Stimulated activated CD4-positive, alpha-beta T cell treated with anti-CD3 and anti-CD28 coated beads, Interleukin-2, amount 100 ng/mL, for 48 hours (primary cell): ENCODE measurements at places on chromosomes 16 and 17.

GRCh38 chr16:49463529-49463928 is 89.9 kb downstream of the C16orf78 start:
- peak; percentile 25 for DNase-seq

DNA sequence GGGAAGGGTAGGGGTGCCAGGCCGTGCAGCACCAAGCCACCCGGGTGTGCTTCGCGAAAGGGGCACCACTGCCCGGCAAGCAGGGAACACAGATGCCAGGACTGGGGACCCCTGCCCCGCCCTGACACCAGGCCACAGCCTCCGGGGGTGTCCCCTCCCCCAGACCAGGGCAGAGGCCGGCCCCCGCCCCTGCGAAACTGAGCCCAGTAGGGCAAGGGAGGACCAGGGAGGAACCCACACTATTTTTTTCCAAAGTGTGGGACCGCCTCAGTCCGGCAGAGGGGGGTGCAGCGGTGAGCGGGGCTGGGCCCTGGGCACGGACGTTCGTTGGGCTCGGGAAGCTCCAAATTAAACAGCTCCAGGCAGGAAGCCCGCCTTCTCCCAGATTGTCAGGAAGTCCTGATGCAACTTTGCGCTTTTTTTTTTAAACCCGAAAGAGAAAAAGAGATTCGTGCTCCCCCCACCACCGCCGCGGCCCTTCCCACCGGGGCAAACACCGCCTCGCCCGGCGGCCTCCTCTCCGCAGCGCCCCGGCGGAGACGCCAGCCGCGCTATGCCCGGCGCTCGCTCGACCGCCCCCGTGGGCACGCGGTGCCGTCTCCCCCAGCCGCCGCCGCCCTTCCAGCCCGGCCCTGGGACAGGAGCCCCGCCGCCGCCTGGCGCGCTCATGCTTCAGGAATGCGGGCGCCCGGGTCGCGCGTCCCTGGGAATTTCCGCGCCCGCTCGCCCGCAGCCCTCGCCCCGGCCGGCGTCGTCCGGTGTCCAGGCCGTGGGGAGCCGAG is 755 bp downstream of the PIEZO1 start:
- no peak for DNase-seq

GRCh38 chr16:81810361-81810760 is 31.3 kb downstream of the PLCG2 start:
- DNase-seq, result no peak

DNA sequence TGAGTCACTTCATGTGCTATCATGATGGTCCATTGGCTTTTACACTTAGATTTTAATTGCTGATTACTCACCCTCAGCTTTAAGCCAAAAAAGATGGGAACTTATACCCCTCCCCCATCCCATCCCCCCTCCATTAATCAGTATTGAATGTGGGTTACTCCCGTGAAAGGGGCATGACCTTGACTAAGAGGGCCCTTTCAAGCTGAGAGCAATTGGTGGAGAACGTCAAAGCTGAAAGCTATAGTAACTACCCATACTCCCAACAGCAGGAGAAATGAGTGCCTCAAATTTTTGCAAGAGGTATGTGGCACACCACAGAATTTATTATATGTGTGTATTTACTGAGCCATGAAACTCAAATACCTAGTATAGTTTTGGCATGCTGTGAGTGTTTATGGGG is 99.7 kb upstream of the CDH8 start:
- no peak for DNase-seq

DNA sequence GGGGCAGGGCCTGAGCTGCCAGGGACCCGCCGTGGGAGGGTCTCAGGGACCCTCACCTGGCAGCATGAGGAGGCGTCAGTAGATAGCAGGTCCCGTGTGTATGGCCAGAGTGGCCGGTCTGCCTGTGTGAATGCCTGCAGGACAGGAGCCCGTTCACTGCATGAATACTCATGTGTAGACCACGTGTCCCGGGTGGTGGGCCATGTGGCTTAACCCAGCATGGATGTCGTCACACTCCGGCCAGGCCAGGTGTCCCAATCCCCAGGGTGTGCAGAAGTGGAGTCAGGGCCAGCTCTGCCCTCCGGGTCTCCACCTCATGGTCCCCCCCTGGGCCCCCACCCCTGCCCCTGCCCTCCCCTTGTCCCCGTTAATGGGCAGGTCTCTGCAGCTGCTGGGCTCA is 53.7 kb downstream of the BAHCC1 start:
- no peak for DNase-seq

DNA sequence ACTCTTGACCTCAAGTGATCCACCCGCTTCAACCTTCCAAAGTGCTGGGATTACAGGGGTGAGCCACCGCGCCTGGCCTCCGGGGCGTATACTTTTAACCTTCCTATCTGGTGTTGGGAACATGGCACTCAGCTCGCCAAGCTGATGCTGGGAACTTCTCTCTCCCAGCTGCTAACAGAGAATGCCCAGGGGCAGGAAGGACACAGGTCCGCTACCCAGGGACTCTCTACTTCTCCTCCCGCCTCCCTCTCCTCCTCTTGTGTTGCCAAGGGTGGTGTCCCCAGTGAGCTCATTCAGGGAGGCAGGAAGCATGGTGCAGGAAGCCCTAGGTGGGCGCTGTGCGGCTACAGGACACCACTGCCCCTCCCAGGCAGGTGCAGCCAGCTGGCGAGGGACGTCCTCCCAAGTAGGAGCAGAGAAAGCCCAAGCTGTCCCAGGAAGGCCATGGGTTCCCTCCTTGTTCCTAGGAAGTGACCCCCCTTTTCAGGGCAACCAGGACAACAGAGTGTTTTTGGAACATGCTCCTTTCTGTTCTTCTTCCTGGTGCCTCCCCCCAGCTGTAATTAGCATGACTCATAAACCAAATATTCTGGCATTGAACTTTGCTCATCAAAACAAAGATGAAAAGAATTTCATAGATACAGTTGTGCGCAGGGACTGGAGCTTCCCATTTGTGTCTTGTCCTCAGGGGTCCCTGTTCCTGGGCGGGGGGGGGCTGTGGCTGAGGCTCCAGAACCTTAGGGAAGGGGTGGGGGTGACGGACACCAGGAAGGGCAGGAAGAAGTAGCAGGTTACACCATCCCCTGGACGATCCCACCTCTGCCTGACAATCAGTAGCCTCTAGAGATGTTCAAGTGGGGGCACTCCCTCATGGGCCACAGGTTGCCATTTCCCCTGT is 2.7 kb downstream of the C1QTNF1 start:
- DNase-seq, result no peak

GRCh38 chr17:4945176-4945943 is 3.0 kb downstream of the PFN1 start:
- DNase-seq, result peak; percentile 79

DNA sequence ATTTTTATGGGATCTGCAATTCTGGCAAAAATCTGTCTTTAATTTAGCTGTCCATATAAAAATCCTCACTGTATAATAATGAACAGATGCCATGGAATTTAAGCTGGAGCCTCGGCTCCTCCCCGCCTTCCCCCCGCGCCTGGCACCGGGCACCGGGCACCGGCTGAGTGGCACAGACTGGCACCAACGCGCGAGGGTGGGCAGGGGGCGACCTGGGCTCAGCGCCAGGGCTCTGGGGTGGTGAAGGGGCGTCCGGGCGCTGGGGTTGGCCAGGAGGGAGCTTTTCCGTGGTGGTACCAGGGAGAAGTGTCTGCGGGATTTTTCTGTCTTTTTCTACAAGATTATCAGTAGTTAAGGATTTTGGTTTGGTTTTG is 9.1 kb downstream of the NEUROD2 start:
- no peak for DNase-seq

- no peak for DNase-seq
These were observed 32.2 kb downstream of the CHP2 start for GRCh38 chr16:23786964-23787561.

GRCh38 chr17:80072410-80072809 is 29.0 kb upstream of the GAA start:
- DNase-seq, result no peak

DNA sequence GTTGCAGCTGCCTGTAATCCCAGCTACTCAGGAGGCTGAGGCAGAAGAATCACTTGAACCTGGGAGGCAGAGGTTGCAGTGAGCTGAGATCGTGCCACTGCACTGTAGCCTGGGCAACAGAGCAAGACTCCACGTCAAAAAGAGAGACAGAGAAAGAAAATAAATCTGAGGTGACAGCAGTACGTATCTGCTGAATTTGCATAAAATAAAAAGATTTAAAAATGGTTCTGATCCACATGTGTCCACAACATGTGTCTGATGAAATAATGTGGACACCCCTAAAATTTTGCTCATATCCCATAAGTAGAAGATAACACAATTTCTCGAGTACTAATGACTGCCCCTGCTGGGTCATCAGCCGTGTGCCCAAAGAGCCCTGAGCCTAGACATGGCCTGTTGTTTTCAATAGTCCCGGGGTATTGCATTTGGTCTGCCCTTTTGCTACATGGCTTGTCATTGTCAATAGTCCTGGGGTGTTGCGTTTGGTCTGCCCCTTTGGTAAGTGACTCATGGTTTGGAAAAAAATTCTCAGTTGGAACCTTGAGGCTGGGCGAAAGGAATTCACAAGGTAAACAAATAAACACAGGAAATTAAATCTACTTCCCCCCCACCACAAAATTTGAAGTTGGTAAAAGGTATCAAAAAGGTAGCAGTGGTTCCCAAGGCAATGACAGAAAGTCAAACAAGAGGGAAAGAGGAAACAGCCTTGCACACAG is 434.6 kb upstream of the MAF start:
- no peak for DNase-seq

- no peak for DNase-seq
These were observed 20.2 kb downstream of the SNN start for GRCh38 chr16:11688520-11688886.

GRCh38 chr16:53881371-53881770 is 177.4 kb downstream of the FTO start:
- no peak for DNase-seq

DNA sequence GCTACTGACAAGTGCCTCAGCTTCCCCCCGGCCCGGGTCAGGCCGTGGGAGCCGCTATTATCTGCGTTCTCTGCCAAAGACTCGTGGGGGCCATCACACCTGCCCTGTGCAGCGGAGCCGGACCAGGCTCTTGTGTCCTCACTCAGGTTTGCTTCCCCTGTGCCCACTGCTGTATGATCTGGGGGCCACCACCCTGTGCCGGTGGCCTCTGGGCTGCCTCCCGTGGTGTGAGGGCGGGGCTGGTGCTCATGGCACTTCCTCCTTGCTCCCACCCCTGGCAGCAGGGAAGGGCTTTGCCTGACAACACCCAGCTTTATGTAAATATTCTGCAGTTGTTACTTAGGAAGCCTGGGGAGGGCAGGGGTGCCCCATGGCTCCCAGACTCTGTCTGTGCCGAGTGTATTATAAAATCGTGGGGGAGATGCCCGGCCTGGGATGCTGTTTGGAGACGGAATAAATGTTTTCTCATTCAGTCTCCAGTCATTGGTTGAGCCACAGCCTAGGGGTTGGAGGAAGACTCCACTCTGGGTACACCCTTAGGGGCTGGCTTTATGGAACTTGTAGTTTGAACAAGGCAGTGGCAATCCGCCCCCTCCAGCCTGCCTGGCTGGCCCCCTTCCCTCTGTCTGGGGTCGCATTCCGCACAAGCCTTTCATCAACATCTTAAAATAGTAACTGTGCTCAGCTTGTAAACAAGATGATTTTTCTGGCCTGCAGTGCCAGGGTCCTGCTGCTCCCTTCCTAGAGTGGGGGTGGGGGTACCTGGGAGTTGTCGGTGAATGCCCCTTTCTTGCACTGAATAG is 4.1 kb downstream of the SYNGR2 start:
- DNase-seq, result no peak

DNA sequence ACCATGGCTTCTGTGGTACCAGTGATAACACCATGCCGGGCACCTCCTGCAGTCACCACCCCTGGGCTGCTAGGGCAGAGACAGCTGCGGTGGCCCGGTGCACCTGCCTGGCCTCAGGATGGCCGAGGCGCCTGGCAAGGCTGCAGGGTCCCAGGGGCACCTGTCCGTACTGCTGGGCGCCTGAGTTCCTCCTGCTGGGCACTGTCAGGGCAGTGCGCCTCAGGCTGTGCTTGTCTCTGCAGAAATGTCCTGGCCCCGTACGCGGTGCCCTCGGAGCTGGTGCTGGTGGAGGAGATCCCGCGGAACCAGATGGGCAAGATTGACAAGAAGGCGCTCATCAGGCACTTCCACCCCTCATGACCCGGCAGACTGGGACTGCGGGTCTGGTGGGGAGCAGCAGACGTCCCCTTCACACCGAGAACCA is 17.7 kb upstream of the CDH15 start:
- no peak for DNase-seq

DNA sequence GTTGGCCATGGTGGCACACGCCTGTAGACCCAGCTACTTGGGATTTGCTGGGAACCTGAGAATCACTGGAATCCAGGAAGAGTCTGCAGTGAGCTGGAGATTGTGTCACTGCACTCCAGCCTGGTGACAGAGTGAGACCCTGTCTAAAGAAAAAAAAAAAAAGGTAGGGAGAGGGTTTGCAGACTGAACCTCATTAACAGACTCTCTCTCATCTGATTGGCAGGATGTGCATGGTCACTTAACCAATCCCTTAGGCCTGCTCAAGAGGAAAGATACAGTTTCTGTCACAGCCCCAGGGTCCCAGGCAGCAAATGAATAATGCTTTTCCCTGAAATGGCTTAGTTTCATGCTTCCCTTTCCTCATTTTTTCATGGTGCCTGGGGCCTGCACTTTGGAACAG is 160.5 kb upstream of the KCNJ16 start:
- no peak for DNase-seq

DNA sequence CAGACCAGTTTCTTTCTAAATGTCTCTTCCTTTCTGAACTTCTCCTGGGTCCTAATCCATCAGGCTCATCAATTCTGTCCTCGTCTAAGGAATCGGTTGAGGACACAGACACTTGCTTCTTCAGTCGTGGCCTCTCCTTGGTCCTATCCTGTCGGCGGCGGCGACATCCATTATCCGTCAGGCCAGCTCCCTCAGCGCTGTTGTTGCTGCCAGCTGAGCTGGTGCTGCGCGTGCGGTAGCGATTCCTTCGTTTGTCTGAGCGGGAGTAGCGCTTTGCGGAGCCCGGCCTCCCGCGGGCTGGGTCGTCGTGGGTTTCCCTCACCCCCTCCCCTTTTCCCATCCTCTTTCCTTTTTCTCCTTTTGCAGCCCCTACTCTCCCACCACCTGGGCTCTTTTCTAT is 3.8 kb downstream of the SMG6 start:
- no peak for DNase-seq

DNA sequence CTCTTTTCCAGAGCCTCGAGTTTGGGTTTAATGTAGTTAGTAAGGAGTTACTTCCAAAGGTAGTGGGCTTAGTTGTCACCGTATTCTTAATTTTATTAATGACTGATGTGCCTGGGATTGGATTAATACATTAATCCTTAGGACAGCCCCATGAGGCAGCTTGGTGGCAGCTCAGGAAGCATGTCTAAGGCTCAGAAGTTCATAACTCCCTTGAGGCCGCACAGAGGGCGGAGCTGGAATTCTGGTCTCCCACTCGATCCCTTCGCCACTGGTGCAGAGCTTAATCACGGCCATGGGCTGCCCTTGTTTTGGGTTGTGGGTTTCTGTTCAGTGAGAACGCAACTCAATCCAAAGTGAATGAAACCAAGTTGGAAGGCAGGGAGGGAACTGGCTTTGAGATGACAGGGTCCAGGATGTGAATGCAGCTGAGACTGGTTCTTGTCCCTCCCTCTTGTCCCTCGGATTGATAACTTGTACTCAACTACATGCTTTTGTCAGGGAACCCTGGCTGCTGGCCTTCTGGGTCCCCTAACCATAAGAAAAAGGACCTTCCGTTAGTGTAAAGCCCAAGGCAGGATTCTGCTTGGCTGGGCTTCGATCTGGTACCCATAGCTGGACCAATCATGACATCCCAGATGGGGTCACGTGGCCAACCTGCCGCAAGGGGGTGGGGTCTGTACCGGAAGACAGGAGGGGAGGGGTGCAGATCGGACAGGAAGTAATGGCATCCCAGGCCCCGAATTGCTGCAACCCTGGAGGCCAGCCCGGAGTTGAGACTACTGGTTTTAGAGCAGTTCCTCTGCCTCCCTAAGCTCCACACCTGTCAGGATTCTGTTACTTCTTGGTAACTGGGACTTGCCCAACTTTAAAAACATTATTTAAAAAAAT is 45.4 kb downstream of the SNX20 start:
- DNase-seq, result no peak
